ENCODE measurements at places on chromosomes 4 and X.

DNA sequence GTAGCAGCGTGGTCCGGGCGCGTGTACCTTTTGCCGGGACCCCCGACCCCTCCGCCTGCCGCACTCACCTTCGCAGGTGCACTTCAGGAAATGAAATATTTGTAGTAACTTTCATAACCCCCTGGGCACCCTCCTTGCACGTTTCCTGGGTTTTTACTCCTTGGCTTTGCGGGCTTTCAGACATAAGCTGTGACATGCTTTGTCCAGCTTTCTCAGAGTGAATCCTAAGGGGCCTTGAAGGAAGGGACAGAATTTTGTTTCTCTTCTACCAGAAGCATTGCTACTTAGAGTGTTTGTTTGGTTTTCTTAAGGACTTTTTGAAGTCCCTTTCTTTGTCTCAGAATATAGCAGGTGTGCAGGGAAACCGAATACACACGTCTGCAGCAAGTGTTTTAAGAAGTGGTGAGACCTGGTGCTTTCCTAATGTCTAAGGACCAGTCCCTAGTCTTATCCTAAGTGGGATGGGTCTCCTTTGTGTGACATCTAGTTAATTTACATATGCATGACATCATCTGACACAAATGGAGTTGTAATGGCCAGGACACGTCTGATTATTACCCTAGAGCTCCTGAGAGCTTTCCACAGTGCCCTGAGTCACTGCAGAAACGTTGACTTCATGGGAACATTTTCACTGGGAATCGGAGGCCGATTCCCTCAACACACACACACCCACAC is 1.3 kb downstream of the FAM149A start:
- no peak for DNase-seq

DNA sequence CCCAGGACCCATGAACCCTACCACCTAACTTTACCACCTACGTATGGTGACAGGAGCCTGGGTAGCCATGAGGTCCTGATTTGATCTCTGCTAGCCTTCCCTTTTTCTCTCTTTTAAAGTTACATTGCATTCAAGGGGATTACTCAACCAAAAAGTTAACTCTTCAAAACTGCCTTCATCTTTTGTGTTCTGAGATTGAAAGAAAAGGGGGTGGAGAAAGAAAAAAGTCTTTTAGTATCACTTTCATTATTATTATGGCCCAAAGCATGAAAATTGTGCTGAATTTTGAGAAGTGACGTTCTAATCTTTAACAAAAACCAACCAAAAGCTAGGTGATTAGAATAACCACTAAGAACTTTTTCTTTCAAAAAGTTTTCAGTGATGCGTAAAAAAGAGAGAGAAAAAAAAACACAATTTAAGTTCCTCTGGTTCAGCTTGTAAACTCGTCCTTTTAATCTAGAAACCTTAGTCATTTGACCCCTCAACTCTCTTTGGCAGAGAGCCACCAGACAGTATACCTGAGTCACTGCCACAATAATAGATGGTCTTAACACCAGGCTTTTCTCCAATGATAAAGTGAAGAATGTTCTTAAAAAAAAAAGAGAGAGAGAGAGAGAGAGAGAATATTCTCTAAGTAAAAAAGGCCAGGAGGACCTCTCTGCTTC is 347.4 kb upstream of the FGF13 start:
- DNase-seq: no peak

GRCh38 chrX:8390771-8391170 is 73.9 kb upstream of the VCX3B start:
- no peak for DNase-seq

- DNase-seq: no peak
These were observed 58.5 kb upstream of the PITX2 start for GRCh38 chr4:110681381-110681780.

DNA sequence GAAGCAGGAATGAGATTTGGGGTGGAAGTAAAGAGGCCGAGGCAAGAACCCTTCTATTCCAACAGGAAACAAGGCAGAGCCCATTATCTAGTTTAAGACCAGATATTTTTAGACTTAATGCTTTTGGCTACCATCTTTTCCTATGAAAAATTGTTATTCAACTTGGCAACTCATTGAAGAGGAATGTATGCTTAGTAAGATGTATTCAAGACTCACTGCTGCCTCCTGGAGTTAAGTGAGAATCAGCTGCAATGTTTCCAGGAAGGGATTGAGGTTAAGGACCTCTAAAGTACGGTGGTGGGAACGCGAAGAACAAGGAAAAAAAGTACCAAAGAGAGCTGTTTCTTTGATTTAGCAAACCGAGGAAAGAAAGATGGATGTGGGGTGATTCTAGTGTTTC is 89.1 kb downstream of the RAPGEF2 start:
- DNase-seq: no peak

GRCh38 chrX:120672389-120672788 is 42.5 kb upstream of the C1GALT1C1 start:
- no peak for DNase-seq

GRCh38 chrX:72142794-72143608 is 11.3 kb upstream of the RTL5 start:
- DNase-seq: no peak

DNA sequence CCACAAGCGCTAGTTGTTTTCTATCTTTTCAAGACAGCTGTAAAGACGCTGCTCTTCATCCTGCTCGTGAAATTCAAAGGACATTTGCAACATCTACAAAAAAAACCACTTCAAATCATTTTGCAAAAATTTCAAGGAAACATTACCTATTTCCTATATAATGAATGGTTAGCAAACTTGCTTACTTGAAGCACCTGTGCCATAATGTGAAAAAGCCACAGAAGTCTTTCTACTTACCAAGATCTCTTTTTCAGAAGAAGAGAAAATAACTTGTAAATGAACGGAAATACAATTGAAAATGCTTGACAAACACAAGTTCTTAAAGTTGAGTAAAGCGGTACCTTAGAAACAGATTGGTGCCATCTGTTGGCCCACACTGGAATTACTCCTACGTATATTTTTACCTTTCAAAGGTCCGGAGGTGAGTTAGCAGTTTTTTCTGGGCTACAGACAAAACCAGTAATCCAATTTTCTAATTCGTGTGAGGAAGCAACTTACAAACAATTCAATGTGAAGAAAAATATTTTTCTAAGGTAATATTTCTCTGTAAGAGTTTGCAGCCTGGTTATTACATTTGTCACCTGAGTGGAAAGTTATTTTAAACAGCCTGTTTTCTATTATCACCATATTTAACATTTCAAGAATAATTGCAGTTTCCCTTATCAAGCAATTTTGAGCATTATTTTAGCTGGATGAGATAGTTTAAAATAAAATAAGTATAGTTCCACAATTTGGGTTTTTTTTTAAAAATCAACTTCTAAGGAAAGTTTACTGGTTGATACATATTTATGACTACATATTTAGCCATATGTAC is at the start of gene TLR6:
Gene TLR6, minus strand, starts transcription at position 294 of the 814 bp plus-strand sequence. CDS start 27,344 bp downstream, outside the sequence.
- no peak for DNase-seq

GRCh38 chr4:71692963-71693362 is 90.9 kb downstream of the GC start:
- DNase-seq: no peak

- no peak for DNase-seq
These were observed 679.1 kb downstream of the DMD start for GRCh38 chrX:32532262-32532661.

DNA sequence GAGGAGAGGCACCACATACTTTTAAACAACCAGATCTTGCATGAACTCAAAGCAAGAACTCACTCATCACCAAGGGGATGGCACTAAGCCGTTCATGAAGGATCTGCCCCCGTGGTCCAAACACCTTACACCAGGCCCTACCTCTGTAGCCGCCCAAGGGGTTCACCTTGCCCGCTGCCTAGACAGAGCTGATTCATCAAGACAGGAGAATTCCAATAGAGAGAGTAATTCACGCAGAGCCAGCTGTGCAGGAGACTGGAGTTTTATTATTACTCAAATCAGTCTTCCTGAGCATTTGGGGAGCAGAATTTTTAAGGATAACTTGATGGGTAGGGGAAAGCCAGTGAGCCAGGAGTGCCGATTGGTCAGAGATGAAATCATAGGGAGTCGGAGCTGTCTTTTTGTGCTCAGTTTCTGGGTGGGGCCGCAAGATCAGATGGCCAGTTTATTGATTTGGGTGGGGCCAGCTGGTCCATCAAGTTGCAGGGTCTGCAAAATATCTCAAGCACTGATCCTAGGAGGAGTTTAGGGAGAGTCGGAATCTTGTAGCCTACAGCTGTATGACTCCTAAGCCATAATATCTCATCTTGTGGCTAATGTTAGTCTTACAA is 364.7 kb downstream of the PCDH7 start:
- no peak for DNase-seq

DNA sequence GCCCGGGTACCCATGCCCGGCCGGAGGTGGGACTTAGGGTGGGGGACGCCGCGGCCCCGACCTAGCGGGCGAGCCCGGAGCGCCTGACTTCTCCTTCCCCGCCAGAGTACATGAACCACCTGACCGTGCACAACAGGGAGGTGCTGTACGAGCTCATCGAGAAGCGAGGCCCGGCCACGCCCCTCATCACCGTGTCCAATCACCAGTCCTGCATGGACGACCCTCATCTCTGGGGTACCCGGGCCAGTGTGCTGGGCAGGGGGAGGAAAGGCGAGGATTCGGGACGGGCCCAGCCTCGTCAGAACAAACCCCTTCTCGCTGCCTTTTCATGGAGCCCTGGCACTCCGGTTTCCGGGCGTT is 622 bp downstream of the TAFAZZIN start:
- DNase-seq: no peak

GRCh38 chr4:80259012-80259411 is 7.5 kb upstream of the FGF5 start:
- DNase-seq: no peak

DNA sequence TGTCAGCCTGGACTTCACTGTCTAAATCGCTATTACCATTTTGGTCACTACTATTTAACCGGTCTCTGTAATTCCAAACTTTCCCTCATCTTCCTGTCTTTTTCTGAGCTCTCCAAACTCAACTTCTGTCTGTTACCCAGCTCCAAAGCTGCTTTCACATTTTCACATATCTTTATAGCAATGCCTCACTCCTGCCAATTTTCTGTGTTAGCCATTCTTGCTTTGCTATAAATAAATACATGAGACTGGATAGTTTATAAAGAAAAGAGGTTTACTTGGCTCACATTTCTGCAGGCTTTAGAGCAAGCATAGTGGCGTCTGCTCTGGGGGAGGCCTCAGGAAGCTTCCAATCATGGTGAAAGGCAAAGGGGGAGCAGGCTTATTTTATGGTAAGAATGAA is 368.3 kb upstream of the GNPDA2 start:
- no peak for DNase-seq

GRCh38 chr4:100841911-100842310 is 324.1 kb upstream of the EMCN start:
- no peak for DNase-seq

DNA sequence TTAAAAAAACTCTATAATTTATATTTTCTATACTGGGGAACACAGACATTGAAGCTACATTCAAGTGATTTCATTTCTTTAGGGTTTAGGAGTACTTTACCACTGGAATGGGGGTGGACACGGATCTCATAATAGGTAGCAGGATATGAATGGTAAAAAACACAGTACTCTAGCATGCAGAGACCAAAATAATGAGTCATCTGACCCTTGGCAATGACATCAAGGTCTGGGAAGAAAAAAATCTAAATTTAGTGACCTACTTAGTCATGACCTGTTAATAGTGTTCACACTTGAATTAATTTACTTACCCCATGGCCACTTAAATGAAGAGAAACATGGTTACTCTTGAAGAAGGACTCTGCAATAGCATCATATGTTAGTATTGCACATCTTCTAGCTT is 187.9 kb downstream of the EPHA5 start:
- no peak for DNase-seq

DNA sequence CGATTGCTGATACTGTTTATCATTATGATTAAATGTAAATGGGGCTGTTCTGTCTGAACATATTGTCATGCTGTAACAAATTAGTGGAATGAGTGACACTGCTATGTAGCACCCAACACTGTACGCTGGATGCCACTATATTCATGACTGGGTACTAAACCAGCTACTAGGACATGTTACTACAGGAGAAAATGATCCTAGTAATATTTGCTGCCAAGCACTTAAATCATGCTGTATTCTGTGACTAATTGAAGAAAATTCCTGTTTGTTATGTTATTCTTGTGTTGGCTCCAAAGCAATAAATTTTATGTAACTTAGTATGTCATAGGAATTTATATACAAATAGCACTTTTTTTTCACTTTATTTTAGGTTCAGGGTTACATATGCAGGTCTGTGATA is 804.2 kb downstream of the CENPC start:
- DNase-seq: no peak

- DNase-seq: no peak
These were observed 687.2 kb downstream of the FAM133A start for GRCh38 chrX:94361241-94361640.

GRCh38 chrX:109934434-109934833 is 68.5 kb upstream of the TMEM164 start:
- DNase-seq: no peak

DNA sequence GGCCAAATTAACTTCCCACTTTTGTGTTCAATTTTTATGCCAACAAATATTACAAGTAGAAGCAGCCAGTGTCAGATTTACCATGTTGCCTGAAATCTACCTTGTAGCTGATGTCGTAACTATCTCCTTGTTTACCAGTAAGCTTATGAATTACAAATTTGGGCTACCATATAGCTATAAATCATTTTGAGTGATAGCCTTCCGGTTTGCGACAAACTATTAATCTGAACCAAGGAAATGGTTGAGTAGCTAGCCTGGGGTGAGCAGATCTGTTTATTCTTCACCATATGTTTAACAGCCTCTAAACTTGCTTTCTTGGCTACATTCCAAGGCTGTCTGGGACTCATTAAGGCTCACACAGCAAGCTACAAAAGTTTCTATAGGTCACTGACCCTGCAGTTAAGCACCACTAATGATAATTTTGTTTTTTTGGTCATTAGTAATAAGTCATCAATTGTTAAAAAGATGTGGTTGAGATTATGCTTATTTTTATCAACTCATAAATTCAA is 218.7 kb upstream of the SPOCK3 start:
- DNase-seq: no peak

- DNase-seq: no peak
These were observed 43.8 kb upstream of the LAS1L start for GRCh38 chrX:65578346-65578745.

GRCh38 chr4:52592287-52592686 is 66.8 kb downstream of the USP46 start:
- no peak for DNase-seq

DNA sequence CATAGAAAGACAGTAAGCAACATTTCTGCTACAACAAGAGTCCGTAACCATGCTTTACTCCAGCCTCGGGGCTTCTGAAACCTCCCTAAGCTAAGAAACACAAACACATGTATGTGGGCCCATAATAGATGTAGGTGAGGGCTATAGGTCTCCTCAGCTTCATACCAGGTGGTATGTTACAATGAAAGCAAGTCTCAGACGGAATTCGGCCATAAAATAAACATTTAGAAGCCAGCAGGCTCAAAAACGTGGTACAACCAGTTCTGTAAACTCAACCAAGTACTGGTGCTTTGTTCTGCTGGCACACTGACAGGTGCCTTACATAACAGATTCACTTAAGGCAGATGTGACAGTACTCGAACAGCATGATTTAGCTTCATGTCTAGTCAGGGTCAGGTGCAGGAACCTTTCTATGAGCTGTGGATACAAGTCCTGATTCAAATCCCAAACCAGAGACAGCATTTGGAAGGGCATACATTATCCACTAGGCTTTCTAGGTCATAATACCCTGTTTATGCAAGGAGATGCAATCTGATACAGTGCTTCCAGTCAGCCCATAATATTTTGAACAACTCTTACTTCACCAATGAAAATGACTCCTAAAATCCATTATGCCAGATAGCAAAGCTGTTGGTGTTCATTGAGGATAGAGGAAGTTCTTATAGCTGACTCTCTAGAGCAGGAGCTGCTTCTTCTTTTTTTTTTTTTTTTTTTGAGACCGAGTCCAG is 113.8 kb upstream of the ENPP6 start:
- DNase-seq: no peak

All from type B pancreatic cell (in vitro differentiated cells).